Right forelimb (tissue), 1 donor: ENCODE measurements at places on chromosomes 2 and 18.
A peak's percentile ranks its signal among the peaks of the same experiment; 100 is the strongest.

DNA sequence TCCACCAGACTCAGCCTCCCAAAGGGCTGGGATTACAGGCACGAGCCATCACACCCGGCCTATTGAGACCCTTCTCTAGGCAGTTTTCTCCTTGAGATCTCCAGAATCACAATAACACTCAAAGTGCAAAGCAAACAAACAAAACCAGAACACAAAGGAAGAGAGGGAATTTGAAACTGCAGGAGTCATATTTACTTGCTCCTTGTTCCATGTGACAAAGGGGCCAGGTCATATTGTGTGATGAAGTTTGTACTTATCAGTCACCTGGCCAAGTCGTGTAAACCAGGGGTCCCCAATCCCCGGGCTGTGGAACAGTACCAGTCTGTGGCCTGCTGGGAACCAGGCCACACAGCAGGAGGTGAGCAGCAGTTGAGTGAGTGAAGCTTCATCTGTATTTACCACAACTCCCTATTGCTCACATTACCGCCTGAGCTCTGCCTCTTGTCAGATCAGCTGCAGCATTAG is 26.5 kb downstream of the SCYGR8 start:
- no peak for DNase-seq

- no peak for DNase-seq
These were observed 299.3 kb downstream of the GALR1 start for GRCh38 chr18:77548790-77549420.

DNA sequence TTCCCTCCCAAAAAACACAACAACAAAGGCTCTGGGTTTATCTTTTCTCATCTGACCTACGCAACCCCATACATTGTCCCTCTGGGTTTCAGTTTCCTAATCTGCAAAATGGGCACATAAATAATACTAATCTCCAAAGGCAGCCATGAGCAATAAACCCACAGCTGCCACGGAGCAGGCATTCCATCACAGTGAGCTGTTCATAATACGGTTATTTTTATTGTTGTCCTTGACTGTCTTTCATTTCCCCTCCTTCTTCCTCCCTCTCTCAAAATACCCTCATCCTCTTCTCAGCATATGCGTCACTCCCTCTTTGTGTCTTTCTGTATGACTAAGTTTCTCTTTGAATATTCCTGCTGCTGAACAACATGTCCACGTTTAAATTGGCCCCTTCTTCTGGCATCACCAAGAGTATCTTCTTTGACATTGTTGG is 129.8 kb upstream of the CAB39 start:
- no peak for DNase-seq

DNA sequence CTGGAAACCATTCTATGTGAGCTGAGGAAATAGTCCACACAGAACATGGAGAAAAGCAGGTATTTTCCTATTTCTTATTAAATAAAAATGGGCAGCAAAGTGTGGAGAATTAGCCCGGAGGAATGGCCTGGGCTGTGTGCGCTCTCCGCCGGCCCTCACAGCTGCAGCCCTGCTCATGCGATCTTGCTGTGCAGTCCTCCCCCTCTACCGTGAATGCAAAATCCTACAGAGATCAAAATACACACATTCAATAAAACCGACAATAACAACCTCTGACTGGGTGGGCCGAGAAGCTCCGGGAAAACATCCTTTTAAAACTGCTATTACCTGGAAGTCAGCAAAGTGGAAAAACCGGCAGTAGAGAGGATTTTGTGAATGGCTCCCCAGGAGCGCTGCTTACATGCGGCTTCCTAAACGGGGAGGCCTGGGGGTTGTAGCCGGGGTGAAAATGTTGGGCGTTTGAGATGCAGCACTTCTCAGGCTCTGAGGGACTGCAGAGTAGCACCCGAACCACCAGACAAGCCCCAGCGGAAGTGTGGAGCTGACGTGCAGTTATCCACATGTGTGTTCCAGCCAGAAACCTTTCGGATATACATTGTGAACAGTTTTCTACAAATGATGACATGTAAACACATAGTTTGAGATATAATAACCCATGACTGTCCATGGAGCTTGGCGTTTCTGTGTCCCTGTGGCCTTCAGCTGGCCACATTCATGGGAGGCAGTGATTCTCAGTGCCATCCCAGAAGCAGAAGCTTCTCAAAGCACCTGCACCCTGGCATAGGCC is 94.2 kb upstream of the ALKAL2 start:
- no peak for DNase-seq

- DNase-seq, result no peak
These were observed 198.0 kb upstream of the CCDC150 start for GRCh38 chr2:196441527-196441926.

DNA sequence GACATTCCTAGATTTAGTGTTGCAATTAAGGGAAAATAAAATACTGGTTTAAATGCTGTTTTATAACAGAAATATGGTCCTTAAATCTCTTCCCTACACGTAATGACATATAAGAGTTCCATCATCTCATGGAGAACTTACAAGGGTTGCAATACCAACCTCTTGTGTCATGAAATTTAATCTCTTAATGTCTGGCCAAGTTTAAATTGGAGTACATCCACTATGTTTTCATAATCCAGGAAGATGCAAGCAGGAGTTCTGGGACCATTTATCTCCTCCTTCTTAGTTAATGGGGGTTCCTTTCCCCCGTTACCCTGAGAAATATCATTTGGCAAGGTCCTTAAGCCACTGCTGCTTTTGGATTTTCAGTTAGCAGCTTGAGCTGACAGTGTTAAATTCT is 126.0 kb upstream of the ACVR2A start:
- DNase-seq, result no peak

DNA sequence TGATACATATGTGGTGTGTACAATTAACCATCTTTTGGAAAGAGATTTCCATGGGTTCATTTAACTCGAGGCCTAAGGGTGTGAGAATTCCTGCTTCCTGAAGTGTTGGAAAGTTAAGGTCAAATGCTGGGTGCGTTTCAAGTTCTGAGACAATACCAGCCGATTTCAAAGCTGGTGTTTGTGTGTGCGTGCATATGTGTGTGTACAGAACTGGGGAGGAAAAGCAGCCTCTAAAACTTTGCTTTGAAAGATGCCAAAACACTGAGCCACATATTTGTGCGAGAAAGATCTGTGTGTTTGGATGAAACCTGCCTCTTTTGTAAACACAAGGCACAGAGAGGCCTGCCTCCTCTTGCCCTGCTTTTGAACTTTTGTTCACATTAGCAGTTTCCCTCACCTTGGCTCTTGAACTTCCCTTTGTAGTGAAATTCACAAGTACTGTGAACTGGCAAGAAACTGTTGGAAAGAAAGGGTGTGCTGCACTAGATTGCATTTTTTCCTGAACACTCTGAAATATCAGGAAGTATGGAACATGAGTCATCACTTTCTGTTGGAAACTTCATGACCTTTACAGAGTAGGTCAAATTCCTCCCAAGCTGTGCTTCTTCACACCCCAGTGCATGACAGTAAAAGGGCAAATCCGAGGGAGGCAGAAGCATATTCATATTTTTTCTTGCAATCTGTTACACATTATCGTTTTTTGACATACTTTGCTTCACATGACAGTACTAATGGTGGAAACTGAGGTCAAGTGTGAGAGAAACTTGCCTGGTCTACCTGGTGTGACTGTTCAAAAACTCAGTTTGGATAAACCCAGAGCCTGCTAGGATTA is 20.0 kb upstream of the CAVIN2 start:
- DNase-seq, result no peak

- no peak for DNase-seq
These were observed 301.6 kb upstream of the LRATD1 start for GRCh38 chr2:14330884-14331283.

- peak; percentile 28 for DNase-seq
These were observed 193.4 kb upstream of the HDAC4 start for GRCh38 chr2:239594019-239594771.

DNA sequence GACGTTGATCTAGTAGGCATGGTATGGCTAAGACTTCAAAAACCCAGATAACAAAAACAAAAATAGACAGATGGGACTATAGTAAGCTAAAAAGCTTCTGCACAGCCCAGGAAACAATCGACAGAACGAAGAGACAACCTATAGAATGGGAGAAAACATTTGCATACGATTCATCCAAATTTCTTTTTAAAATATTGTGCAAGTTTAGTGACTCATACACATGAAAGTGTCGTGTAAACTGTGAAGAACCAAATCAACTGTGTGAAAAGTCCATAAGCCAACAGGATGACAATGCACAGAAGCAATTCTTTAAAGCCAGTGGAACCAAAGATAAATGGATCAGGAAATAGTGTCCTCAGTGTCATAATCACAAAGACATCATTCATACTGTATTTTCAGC is 671.1 kb downstream of the RNF144A start:
- DNase-seq, result no peak

DNA sequence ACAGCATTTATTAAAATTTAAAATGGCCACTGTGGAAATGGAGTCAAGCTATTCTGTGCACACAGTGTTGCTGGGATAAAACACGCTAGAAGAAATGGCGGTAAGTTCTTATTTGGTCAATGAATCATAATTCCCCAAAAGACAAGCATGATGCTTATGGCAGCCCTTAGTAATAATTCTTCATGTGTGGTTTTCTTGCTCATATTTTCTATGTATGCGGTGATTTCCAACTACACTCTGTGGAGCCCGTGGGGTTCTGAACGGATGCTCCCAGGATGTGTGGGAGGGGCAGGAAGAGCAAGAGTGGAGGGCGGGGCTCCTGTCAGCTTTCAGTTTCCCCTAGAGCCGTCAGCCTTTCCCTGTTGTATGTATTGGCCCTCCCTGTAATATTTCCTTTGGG is 91.7 kb upstream of the RMDN2 start:
- DNase-seq, result no peak

DNA sequence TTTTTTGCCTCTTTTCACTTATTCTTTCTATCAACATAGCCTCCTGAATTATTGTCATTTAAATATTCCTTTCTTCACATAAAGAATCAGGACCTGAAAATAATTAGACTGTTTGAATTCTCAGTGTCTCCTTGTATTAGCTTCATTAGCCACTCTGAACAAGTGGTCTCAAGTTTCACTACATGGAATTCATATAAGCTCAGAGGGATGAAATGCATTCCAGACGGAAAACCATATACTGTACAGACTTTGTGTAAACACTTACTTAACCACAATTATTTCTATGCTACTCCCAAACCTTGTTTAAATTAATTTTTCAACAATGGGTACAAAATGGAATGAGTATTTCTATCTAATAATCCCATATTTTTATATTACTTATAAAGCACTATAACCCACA is 53.4 kb downstream of the CHN1 start:
- no peak for DNase-seq

DNA sequence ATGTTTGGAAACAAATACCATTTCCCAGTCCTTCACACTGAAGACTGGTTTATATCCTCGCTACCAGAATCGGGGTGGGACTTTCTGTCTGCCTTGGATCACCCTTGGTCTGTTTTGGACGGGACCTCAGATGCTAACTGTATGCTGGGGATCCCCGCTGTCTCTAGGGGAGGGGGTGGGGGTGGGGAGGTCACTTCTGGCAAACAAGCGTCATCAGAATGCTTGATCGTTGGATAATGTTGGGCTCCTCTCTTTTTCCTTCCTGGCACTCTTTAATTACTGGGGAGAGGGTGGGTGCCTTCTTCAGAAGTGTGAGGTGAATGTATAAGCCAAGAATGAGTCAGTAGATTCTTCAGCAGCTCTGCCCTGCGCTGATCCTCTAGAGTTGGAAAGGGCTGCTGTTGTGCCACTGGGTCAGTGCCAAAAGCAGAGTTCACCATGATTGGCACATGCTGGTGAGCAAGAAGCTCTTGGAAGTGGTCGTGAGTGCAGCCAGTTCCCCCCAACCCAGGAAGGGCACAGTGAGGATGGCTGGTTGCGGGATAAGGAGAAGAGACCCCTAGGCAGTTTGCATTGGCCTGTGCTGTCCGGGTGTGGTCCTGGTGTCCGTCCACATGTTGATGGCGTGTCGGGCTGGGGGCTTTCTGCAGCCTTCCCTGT is 32.2 kb downstream of the DGKD start:
- DNase-seq, result peak; percentile 56

DNA sequence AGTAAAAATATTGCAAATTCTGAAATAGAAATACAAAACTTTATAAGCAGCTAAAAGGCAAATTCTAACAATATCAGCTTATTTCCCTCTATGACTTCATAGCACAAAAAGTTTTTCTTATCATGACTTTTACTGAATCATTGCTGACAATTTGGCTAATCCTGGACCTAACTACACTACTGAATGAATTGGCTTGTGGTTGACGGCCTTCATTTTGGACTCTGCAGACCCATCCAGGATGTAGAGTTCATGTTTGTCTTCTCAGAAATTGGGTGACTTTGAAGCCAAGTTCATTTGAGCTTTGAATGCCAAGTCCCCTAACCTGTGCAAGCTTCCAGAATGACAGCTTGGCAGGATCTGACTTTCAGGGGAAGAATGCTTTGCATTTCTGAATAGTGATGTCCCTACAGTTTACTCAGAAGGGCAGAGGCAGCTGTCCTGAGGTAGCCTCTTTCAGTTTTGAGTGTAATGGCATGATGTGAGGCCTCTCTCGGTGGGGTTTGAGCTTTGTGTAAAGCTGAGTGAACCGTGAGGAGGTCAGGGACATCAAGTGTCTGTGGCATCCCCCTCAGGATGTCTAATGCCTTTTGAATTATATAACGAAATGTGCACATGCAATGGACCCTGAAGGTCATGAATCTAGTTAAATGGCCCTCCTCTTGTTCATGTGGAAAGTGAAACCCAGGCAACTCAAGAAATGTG is 48.0 kb downstream of the EFEMP1 start:
- DNase-seq, result no peak

- DNase-seq, result no peak
These were observed 31.1 kb upstream of the MAPK4 start for GRCh38 chr18:50528806-50529205.

DNA sequence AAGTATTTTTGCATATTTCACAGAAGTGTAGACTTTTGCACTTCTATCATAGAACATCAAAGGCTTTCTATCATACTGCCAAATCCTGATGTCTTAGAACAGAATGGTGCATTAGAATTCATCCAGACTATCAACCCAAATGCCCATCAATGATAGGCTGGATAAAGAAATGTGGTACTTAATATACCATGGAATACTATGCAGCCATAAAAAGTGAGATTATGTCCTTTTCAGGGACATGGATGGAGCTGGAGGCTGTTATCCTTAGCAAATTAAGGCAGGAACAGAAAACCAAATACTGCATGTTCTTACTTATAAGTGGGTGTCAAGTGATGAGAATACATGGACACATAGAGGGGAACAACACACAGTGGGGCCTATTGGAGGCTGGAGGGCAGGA is 150.2 kb downstream of the PHLPP1 start:
- DNase-seq, result no peak

- DNase-seq, result no peak
These were observed 185.9 kb upstream of the FOSL2 start for GRCh38 chr2:28206762-28207161.

DNA sequence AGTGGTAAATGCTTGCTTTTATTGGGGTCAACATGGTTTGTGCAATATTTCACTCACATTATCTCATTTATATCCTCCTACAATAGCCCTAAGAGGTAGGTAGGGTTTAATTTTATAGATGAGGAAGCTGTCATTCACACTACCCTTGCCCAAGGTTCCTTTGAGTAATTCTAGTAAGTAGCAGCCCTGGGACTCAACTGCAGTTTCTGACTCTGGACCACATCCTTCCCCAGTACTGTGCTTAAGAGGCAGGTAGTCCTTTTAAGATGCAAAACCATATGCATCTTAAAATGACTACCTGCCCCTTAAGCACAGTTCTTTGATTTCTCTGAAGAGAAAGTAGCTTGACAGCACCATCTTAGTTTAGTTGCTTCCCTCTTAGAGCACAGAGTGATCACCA is 15.7 kb upstream of the NT5C1B start:
- DNase-seq, result no peak
